ENCODE measurements at places on chromosomes 1 and 21. TPM values are rescaled to one million over a fixed set of nuclear protein-coding genes. Genes with fewer than 3 reads are reported as not detected.
A peak's percentile ranks its signal among the peaks of the same experiment; 100 is the strongest.

- H3K27me3 ChIP-seq, result peaks cover 23% of the 10 kb centered on the region
- H3K4me3 ChIP-seq, result no peak overlapping the region
- no peak for DNase-seq
- no peak overlapping the region for H3K27ac ChIP-seq
- H3K4me1 ChIP-seq, result peaks cover 24% of the 10 kb centered on the region
These were observed 21.6 kb downstream of the C2CD2 start for GRCh38 chr21:41932191-41932575.

- H3K4me3 ChIP-seq, result no peak overlapping the region
- peaks cover 2% of the 10 kb centered on the region for H3K4me1 ChIP-seq
- no peaks in the 10 kb centered on the region for H3K36me3 ChIP-seq
- H3K27ac ChIP-seq, result no peak overlapping the region
- H3K27me3 ChIP-seq, result no peaks in the 10 kb centered on the region
These were observed 84.8 kb downstream of the HUNK start for GRCh38 chr21:31957631-31958030.

- DNase-seq, result no peak
- H3K27me3 ChIP-seq, result no peaks in the 10 kb centered on the region
- H3K4me3 ChIP-seq, result no peak overlapping the region
These were observed 46.1 kb downstream of the NME7 start for GRCh38 chr1:169321539-169321938.

GRCh38 chr21:43467785-43468184, 40.9 kb upstream of the SIK1 start:
- H3K27ac ChIP-seq, result peak overlapping the region; percentile 86
- peak; percentile 20 for DNase-seq
- H3K36me3 ChIP-seq, result no peaks in the 10 kb centered on the region
- peak overlapping the region; percentile 36 for H3K4me3 ChIP-seq
- H3K4me1 ChIP-seq, result no peaks in the 10 kb centered on the region
- no peaks in the 10 kb centered on the region for H3K27me3 ChIP-seq

GRCh38 chr1:230899841-230900251, 31.5 kb upstream of the C1orf198 start:
- H3K4me1 ChIP-seq, result no peaks in the 10 kb centered on the region
- no peak overlapping the region for H3K4me3 ChIP-seq
- H3K27me3 ChIP-seq, result peaks cover 3% of the 10 kb centered on the region
- H3K36me3 ChIP-seq, result peaks cover 7% of the 10 kb centered on the region
- H3K27ac ChIP-seq, result no peak overlapping the region

GRCh38 chr1:226370144-226370923, 37.6 kb downstream of the PARP1 start:
- H3K4me3 ChIP-seq, result no peak overlapping the region
- DNase-seq, result no peak
- H3K27me3 ChIP-seq, result no peaks in the 10 kb centered on the region
- H3K36me3 ChIP-seq, result peaks cover 61% of the 10 kb centered on the region
- H3K4me1 ChIP-seq, result no peaks in the 10 kb centered on the region

GRCh38 chr21:39952265-39952664, 85.0 kb downstream of the PCP4 start:
- H3K36me3 ChIP-seq, result no peaks in the 10 kb centered on the region
- H3K27ac ChIP-seq, result no peak overlapping the region
- H3K27me3 ChIP-seq, result no peaks in the 10 kb centered on the region

DNA sequence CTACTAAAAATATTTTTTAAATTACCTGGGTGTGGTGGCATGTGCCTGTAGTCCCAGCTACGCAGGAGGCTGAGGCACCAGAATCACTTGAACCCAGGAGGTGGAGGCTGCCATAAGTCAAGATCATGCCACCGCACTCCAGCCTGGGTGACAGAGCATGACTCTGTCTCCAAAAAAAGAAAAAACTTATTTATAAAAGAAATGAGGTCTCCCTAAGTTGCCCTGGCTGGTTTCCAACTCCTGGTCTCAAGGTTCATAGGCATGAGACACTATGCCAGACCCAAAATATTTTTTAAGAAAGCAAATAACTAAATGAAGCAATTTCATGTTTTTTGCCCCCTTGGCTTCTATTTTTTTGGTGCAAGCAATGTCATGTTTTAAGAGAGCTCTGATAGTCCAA, 32.9 kb downstream of the EIF4G3 start:
- peaks cover 12% of the 10 kb centered on the region for H3K36me3 ChIP-seq
- no peaks in the 10 kb centered on the region for H3K27me3 ChIP-seq
- no peaks in the 10 kb centered on the region for H3K4me1 ChIP-seq
- no peak overlapping the region for H3K4me3 ChIP-seq
- no peak for DNase-seq

Gene FMN2
- not detected for total RNA-seq

Gene SLC25A24
- total RNA-seq, result 26.9 TPM

Gene TIMM17A
- total RNA-seq, result 54.0 TPM

Gene NUDT4B
- not detected for total RNA-seq

Gene LAD1
- not detected for total RNA-seq

Gene LIN28A
- total RNA-seq, result not detected

Gene GPN2
- 28.9 TPM for total RNA-seq

All from activated CD8-positive, alpha-beta T cell treated with anti-CD3 and anti-CD28 coated beads, Interleukin-2, amount 10 ng/mL, durations not matched to agents 7 days and 5 days (primary cell).